ENCODE measurements at places on chromosomes 3 and 15. TPM values are rescaled to one million over a fixed set of nuclear protein-coding genes. Genes with fewer than 3 reads are reported as not detected.
A peak's percentile ranks its signal among the peaks of the same experiment; 100 is the strongest.

DNA sequence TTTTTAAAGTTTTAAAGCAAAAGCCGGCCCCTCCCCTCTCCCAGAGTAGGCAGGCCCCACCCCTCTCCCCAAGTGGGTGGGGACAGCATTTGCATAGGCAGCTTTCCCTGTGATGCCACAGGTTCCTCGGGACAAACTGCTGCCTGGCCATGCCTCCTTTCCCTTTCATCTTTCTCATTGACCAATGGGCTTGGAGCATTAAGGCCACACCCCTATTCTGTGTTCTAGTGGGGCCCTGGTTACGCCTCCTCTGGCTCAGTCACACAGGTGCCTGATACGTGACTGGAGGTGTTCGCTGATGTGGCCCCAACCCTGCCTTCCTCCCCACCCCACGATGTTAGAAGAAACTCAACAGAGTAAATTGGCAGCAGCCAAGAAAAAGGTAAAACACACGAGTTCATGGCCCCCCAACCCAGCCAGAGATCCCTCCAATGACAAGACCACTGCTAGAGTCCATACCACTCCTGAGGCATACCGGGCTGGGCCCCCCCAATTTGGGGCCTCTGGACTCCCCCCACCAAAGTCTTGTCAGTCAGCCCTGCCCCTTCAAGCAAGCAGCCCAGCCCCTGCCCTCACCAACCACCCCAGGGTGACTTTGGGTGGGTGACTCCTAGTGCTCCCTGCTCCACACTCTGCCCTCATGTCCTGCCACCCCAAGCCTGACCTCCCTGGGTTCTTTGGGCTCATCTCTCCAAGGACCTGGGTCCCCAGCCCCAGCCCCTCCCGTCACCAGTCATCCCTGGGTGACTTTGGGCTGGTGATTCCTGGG is 62.8 kb upstream of the CSPG4 start:
- H3K4me3 ChIP-seq: no peak overlapping the region
- H3K27ac ChIP-seq: no peak overlapping the region
- DNase-seq: no peak
- peaks cover 3% of the 10 kb centered on the region for H3K27me3 ChIP-seq
- no peaks in the 10 kb centered on the region for H3K4me1 ChIP-seq

TRAIP gene
- 4.3 TPM for total RNA-seq

GATM gene
- total RNA-seq: 5.0 TPM

DNA sequence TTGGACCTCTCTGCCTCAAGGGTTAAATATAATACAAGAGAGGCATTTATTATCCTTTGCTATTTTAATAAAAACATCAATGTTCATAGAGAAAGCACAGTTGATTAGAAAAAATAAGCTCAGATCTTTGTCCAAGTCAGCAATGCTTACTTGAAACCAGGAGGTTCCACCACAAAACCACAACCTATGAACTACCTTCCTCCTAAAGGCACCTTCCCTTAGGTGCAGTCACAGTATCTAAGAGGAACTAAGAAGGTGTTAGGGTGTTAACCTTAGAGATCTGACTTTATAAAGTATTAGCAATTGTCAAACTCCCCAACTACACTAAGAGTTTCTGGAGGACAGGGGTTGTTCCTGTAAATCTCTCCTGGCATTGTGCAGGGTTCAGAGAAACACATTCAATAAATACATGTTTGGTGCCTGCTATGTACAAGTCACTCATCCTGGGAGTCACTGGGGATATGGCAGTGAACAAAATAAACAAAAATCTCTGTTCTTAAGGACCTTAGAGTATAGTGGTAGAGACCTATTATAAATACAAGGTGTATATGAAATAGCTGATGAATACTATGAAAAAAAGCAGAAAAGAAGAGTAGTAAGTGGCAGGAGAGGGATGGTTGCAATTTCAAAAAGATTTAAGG is 208.6 kb downstream of the NFKBIZ start:
- no peak for DNase-seq
- H3K36me3 ChIP-seq: no peaks in the 10 kb centered on the region
- H3K27me3 ChIP-seq: no peaks in the 10 kb centered on the region
- H3K4me3 ChIP-seq: peak overlapping the region; percentile 5

CPN2 gene
- total RNA-seq: not detected

DNA sequence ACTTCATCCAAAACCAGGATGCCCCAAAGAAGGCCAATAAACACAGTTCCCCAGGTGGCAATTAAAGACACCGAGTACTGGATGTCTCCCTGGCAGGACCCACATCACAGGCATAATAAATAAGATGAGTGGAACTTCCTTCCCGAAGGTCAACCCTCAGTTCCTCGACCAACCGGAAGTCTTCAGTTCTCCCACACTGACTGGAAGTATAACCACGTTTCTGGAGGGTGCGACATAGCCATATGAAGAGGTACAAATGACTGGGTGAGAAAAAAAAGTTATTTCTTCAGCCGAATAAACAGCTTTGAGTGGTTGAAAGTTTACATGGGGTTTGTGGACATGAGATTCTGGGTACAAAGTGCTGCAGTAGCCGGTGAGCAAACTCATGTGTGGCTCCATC is 34.6 kb upstream of the MUC13 start:
- DNase-seq: no peak
- no peak overlapping the region for H3K27ac ChIP-seq
- no peak overlapping the region for H3K4me3 ChIP-seq

- DNase-seq: no peak
- H3K27me3 ChIP-seq: peaks cover 4% of the 10 kb centered on the region
- no peaks in the 10 kb centered on the region for H3K36me3 ChIP-seq
- H3K27ac ChIP-seq: no peak overlapping the region
- H3K4me3 ChIP-seq: no peak overlapping the region
Observed at GRCh38 chr3:98797905-98798304, 34.8 kb downstream of the ST3GAL6 start.

DNA sequence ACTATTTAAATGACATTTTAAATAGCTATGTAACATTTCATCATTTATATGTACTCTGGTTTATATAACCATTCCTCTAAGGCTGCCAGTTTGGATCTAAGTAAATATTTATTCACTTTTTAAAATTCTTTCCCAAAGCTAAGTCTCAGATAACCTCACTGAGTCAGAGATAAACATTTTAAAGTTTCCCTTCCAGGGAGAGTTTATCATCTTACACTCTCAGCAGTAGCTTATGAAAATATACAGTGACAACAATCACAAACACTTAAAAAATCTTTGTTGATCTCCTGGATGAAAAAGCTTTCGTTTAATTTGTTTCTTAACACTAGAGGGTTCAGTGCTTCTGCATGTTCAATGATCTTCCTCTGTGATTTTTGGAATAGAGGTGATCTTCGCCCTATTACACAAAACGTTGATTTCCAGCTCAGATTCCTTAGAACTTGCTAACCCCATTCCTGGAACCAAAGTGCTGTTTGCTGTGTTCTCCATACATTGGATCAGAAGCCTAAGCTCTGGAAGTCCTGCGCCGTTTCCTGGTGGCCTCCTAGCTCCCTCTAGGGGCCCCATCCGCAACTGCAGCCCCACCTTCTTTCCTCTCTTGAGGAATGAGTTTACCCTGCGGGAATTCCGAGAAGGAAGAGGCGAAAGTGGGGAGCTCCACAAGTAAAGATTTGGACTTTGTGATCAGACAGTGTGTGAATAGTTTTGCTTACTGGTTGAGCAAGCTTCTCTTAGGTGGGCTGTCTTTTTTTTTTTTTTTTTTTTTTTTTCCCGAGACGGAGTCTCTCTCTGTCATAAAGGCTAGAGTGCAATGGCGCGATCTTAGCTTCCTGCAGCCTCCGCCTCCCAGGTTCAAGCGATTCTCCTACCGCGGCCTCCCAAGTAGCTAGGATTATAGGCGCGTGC is 29.3 kb upstream of the SACM1L start:
- peak overlapping the region; percentile 3 for H3K27ac ChIP-seq
- no peaks in the 10 kb centered on the region for H3K27me3 ChIP-seq
- H3K4me3 ChIP-seq: peak overlapping the region; percentile 49
- peak; percentile 67 for DNase-seq
- peaks cover 14% of the 10 kb centered on the region for H3K4me1 ChIP-seq

DNA sequence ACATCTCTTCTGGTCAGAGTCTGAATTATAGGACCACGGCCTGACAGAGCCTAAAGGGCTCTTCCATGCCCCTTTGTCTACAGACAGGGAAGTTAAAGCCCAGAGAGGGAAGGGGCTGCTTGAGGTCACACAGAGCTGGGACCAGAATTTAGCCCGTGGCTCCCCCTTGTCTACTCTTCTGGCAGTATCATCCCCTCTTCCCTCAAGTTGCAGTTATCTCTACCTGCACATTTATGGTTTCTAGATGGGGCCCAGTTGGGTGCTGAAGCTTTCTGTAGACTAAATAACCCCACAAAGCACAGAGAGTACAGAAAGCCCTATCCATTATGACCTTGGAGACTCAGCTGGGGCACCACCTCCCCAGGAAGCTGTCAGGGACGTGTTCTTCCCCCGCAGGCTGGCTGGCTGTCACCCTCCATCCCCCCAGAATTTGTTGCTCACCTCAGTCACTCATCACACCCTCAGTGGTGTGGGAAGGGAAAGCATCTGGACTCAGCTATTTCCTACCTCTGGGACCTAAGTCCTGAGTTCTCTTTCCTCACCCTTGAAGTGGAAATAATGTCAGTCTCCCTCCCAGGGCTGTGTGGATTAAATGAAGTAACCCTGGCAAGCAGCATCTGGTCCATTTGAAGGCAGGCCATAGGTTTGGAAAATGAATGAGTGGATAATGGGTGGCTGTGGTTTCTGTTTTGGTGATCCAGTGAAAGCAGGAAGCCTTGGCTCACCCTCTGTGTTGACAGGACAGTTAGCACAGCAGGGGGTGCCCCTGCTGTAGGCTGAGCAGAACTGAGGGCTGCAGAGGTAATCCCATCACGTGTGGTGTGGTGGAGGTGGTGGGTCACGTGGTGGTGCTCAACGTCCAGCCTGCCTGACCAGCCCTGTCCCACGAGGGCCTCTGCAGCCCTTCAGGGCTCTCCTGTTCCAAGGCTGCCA is 16.3 kb downstream of the ACOX2 start:
- no peak for DNase-seq
- no peak overlapping the region for H3K4me3 ChIP-seq
- H3K27me3 ChIP-seq: no peaks in the 10 kb centered on the region
- H3K27ac ChIP-seq: no peak overlapping the region
- H3K4me1 ChIP-seq: no peaks in the 10 kb centered on the region

SNRPA1 gene
- total RNA-seq: 125 TPM

DNA sequence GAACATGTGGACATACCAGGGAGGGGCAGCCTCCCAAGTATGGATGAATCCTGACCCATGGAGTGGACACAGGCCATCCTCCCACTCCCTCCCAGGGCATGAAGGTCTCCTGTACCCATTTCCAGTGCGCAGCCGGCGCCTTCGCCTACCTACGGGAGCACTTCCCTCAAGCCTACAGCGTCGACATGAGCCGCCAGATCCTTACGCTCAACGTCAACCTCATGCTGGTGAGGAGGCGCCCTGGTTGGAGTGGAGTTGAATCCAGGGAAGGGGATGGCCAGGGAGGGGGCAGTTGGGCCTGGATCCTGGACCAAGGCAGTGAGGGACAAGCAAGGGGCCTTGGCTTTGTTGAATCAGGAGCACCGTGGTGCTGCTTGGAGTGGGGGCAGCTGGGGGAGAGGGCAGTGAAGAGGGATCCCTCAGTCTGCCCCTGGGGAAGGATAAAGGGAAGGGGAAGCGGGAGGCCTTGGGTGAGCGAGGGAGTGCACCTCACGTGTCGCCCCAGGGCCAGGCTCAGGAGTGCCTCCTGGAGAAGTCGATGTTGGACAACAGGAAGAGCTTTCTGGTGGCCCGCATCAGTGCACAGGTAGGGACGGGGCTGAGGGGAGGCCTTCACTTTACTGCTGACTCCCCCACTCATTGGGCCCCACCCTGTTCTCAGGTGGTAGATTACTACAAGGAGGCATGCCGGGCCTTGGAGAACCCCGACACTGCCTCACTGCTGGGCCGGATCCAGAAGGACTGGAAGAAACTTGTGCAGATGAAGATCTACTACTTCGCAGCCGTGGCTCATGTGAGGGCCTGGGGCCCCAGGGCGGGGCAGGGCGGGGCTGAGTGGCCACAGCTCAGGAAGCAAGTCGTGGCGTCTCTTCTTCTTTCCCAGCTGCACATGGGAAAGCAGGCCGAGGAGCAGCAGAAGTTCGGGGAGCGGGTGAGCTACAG is 25.3 kb downstream of the PTPN23 start:
- peaks cover 4% of the 10 kb centered on the region for H3K4me1 ChIP-seq
- H3K36me3 ChIP-seq: peaks cover 42% of the 10 kb centered on the region
- DNase-seq: no peak
- H3K4me3 ChIP-seq: no peak overlapping the region

- H3K36me3 ChIP-seq: no peaks in the 10 kb centered on the region
- DNase-seq: no peak
- H3K27me3 ChIP-seq: peaks cover 3% of the 10 kb centered on the region
- H3K27ac ChIP-seq: no peak overlapping the region
Observed at GRCh38 chr15:96181873-96182301, 148.6 kb upstream of the NR2F2 start.

GRCh38 chr3:71229905-71230657 is 353.4 kb downstream of the FOXP1 start:
- peak overlapping the region; percentile 21 for H3K4me3 ChIP-seq
- H3K36me3 ChIP-seq: peaks cover 41% of the 10 kb centered on the region
- H3K27me3 ChIP-seq: no peaks in the 10 kb centered on the region

DNA sequence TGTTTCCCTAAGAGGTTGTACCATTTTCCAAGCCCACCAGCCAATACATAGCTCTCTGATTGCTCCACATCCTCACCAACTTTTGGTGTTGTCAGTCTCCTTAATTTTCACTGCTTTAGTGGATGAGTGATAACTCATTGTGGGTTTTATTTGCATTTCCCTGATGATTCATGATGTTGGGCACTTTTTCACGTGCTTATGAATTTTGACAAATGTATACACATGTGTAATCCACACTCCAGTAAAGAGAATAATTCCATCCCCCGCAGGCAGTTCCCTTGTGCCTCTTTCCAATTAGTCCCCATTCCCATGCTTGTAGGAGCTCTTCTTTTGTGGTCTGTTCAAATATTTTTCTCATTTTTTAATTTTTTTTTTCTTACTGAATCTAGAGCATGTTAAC is 52.4 kb downstream of the ANP32A start:
- no peaks in the 10 kb centered on the region for H3K27me3 ChIP-seq
- H3K4me1 ChIP-seq: peaks cover 5% of the 10 kb centered on the region
- H3K36me3 ChIP-seq: no peaks in the 10 kb centered on the region
- H3K4me3 ChIP-seq: no peak overlapping the region
- no peak for DNase-seq
- H3K27ac ChIP-seq: no peak overlapping the region

GRCh38 chr3:105957722-105958121 is 88.9 kb upstream of the CBLB start:
- H3K27me3 ChIP-seq: no peaks in the 10 kb centered on the region
- H3K4me3 ChIP-seq: no peak overlapping the region
- DNase-seq: no peak
- H3K4me1 ChIP-seq: no peaks in the 10 kb centered on the region
- H3K27ac ChIP-seq: no peak overlapping the region

DNA sequence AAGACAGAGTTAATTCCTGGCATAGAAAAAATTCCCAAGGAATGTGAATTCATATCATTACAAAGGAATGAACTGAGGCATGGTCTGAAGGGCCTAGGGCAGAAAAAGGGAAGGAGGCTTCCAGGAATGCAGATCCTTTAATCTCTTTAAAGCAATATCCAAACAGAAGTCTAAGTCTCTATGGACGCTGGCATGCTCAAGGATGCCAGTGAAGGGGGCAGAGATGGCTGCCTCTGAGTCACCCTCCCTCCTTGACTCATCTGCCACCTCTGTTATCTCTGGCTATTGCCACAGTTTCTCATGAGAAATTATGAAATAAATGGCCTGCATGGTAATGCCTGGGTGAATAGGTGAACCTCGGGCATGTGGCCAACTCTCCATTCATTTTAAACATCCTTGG is 96.3 kb upstream of the BCL6 start:
- no peaks in the 10 kb centered on the region for H3K27me3 ChIP-seq
- no peaks in the 10 kb centered on the region for H3K4me1 ChIP-seq
- H3K27ac ChIP-seq: no peak overlapping the region
- H3K4me3 ChIP-seq: no peak overlapping the region

GRCh38 chr15:90213122-90213817 is 12.1 kb downstream of the SEMA4B start:
- H3K36me3 ChIP-seq: peaks cover 2% of the 10 kb centered on the region
- peak overlapping the region; percentile 40 for H3K27ac ChIP-seq
- H3K4me3 ChIP-seq: no peak overlapping the region
- DNase-seq: no peak
- peaks cover 39% of the 10 kb centered on the region for H3K4me1 ChIP-seq
